ENCODE measurements at places on chromosomes 7 and 10.

DNA sequence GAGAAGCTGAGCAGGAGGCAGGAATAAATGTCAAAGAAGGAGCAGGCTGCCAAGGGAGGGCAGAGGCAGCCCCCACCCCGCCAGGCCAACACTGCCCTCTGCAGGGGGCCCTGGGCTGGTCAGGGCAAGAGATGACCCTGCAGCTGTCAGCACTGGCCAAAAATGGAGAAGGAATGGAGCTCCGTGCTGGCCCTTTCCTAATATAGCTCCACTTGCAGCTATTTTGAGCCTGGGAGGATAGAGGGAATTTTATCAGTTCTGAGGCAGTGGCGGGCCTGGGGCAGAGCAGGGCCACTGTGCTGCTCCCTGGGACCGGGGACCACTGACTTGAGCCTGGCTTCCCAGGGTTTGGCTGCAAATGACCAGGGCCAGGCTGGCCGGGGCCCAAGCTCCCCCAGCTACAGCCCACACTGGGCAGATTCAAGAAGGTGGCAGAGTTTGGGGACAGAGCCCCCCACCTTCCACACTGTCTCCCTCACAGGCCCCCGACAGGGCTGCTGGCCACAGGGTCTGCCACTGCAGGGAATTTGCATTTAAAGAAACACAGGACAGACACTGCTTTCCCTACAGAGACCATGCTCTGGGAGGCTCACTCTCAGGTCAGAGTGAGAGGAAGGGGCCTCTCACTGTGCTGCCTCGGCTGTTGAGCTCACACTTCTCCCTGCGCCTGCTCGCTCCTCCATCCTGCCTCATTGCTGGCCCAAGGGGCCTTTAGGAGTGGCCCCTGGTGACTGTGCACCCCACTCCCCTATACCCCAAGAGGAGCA is 16.2 kb downstream of the LDB3 start:
- no peak for DNase-seq

GRCh38 chr10:28840971-28841370 is 163.7 kb downstream of the BAMBI start:
- DNase-seq, result no peak

- no peak for DNase-seq
Measured at GRCh38 chr7:132899833-132900232, 182.1 kb downstream of the CHCHD3 start.

DNA sequence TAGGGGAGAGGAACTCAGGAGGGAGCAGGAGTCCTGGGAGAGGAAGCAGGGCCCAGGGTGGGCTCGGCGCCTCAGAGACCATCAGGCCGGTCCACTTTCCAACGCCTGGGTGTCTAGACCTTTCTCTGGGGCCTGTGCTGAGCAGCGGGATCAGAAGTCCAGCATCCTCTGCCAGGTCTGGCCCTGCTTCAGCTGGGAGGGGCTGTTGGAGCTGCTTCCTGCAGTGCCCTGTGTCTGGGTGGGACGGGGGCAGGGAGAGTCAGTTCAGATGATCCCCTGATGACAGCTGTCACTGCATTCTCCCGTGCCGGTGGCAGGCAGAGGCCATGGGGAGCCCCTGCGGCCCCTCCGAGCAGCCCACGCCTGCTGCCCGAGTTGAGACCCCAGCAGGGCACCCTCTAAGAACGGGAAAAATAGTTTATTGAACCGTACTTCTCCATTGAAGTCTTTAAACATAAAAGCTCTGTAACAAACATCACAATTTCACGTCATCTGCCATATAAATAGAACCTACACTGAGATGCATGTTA is 23.3 kb downstream of the AP5Z1 start:
- DNase-seq, result no peak

- no peak for DNase-seq
Measured at GRCh38 chr7:158001621-158002320, 585.9 kb downstream of the PTPRN2 start.

GRCh38 chr10:31341552-31341951 is 22.5 kb downstream of the ZEB1 start:
- DNase-seq, result no peak

DNA sequence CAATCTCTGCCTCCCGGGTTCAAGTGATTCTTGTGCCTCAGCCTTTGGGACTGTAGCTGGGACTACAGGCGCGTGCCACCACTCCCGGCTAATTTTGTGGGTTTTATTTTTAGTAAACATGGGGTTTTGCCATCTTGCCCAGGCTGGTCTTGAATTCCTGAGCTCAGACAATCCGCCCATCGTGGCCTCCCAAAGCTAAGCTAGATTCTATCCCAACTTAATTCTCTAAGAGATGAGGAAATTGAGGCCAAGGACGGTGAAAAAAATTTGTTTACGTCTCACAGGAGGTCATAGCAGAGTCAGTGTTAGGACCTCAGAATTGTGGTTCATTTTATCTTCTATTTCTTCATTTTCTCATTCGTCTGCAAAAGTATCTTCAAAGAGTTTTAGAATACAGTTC is 6.1 kb downstream of the CCAR1 start:
- no peak for DNase-seq

DNA sequence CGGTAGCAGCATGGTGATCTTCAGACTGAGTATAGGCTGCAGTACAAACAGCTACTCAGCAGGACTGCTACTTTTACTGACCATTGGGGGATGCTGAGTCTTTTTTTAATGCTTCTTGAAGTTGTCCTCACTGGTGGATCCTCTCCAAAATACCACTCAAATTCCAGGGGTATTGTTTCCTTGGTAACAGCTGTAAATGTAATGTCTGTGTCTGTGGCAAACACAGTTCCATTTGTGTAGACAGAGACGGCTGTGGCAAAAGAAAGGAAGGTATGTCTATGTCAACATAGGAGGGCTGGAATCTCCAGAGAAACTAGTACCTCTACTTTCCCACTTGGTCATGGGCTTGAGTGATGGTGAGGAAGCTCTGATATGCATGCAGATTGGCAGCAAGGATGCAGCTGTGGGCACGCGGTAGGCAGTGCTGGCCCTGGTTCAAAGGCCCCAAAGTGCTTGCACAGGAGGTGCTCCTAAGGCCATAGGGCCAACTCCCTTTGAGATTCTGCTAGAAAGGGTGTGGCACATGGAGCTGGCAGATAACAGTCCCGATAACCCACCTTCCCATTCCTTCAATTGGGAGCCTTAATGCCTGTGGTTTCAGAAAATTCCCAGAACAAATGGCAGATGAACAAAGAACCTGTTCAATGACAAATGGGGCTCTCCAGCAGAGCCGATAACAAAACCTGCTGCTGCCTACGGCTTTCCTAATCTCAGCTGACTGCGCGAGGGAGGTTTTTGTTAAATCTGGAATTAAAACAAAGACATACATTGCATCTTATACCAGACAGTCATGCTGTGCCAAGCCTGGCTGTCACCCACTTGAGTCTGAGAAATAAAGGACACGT is 43.0 kb downstream of the PKD1L1 start:
- no peak for DNase-seq
